ENCODE measurements at places on chromosomes 3 and 15.

GRCh38 chr3:170982733-170983132, 43.8 kb downstream of the SLC2A2 start:
- no peak for DNase-seq

DNA sequence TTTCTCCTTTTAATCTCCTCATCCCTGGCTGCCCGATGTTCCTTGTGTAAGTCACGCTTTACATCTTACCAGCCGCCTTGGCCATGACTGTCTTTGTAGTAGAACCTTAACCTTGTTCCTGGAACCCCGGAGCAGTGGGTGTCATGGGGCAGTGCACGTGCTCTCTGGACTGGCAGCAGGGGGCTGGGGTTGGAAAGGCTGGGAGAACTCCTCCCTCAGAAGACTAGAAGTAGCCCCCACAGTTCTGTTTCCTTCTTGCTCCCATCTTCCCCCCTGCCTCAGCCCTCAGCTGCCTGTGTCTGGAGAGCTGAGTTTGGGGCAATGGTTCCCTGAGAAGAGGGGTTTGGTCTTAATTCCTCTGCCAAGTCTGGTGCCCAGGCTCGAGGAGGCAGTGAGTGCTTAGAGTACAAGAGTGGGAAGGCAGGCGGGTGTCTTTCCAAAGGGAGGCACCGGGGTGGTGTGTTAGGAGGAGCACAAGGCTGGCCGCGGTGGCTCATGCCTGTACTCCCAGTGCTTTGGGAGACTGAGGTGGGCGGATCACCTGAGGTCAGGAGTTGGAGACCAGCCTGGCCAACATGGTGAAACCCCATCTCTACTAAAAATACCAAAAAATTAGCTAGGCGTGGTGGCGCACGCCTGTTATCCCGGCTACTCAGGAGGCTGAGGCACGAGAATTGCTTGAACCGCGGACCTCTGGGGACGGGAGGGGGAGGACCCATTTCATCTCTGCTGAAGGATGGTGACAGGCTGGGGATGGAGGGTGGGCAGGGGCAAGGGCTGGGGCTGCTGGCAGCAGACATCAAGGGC, 100.4 kb downstream of the VGLL4 start:
- DNase-seq: no peak

GRCh38 chr15:57216288-57216687, 160.0 kb upstream of the CGNL1 start:
- no peak for DNase-seq

DNA sequence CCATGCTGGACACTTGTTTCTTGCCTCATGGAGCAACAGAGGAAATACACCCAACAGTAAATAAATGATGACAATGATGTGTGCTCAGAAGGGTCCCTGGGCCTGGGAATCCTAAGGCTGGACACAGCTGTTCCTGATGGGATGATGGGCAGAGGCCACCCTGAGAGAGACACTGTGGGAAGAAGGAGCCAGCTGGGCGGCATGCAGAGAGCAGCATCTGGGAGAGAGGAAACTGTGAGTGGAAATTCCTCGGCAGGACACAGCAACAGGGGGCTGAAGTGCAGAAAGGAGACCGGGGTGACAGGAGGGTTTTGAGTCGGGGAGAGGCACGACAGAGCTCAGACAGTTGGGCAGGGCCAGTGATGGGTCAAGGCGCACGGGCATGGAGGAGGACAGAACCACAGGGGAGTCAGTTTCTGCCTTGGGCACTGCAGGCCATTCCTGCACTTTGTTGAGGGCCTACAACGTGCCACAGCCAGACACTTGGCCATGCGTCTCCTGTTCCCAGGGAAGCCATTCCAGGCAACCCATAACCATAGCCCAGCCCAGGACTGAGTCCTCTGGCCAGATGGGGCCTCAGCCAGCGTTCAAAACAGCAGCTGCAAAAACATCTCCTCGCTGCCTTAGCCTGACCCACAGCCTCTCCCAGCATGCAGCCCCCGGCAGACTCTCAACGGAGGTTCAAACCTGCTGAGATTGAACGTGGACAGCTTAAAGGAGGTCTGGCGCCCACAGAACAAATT, 36.7 kb upstream of the SLC6A1 start:
- no peak for DNase-seq

DNA sequence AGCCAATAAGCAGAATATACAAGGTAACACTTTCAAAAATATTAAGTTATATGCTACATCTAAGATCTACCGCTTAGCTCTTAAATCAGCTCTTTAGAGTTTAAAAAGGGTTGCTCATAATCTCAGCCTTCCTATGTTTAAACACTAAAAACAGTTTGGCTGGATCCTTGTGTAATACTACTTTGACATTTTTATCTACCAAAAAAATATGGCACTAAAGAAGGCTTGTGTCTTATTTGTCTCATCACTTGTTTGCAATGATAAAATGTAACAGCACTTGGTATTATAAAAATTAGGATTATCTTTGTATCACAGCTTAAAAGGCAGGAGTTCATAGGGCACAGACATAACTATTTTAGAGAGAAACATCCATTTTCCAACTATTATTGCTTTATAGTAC, 9.8 kb downstream of the ANKRD28 start:
- DNase-seq: no peak

GRCh38 chr3:18883571-18883970, 264.7 kb upstream of the KCNH8 start:
- DNase-seq: no peak

DNA sequence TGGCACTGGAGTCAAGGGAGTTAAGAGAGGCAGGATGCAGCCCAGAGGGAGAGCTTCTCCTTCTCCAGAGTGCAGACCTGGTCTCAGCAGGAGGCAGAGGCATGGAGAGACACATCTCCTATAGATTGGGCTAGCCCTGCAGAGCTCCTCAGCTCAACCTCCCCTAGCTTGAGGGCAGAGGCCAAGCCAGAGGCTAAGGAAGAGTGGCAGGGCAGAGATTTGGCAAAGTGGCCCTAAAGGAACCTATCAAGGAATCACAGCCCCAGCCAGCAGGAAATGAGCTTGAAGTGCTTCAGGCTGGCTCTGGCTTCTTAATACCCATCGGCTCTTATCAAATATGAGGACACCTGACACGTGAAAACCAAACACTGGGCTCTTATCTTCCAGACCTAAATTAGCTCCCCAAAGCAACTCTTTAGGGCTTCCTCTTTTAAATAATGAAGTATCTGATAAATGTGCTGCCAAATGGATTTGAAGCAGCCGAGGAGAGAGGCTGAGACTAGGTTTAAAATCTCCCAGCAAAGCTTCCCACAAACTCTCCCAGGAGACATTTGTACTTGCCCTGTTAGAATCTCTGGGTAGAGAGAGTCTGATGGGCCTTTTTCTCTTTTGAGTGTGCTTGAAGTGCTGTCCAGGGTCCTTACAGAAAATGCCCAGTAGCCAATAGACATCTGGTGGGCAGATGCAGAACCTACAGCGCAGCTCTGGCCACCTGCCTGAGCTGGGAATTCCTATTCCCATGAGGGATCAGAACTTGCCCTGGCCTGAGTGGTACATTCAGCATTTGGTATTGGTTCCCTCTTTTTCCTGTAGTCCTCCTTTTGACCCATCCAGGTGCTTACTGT, 271.4 kb downstream of the CLSTN2 start:
- DNase-seq: no peak

All from NCI-H526 (cell line).